CD4-positive, alpha-beta T cell treated with Interleukin-6 for 4 hours (primary cell): ENCODE measurements at places on chromosomes 7 and 10.

- DNase-seq: peak; percentile 77
These were observed 2.9 kb upstream of the GET4 start for GRCh38 chr7:873367-874002.

DNA sequence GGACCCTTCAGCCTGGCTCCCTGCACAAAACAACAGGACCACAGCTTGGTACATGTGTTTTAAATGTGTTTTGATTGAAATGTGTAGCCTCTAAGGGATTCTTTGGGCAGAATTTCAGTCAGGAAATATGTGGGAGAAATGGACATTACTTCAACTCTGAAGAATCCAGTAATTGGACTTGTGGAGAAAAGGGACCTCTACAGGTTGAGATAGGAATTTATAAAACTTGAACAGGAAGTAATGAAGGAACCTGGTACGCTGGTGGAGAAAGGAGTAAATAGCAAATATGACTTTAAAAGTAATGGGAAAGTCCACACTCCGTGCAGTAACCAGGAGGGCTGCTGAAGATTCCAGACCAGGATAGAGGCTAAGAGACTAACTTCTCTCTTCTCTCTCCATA lies 220.5 kb downstream of the LHFPL3 start:
- DNase-seq: no peak

GRCh38 chr10:72425133-72425532 lies 70.4 kb upstream of the DNAJB12 start:
- no peak for DNase-seq

- DNase-seq: no peak
These were observed 119.3 kb downstream of the CUX1 start for GRCh38 chr7:101936611-101937231.

- no peak for DNase-seq
These were observed 17.0 kb downstream of the CPA4 start for GRCh38 chr7:130309986-130310385.

DNA sequence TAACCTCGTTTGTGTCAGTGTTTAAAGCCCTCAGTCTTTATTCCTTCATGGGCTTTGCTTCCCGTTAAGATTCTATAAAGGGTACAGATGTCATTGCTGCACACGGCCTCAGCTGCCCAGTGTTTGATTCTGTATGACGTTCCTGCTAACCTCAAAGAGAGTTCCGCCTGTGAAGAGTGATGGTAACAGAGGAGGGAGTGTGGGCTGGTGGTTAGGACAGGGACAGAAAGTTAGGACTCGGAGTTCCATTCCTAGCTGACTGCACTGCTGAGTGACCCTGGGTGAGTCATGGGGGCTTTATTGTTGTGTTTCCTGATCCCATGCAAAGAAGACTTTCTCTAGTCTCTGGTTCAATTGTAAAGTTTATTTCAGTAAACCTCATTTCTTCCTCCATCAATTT lies 227.1 kb downstream of the DYNC1I1 start:
- no peak for DNase-seq

GRCh38 chr7:90599892-90600555 lies 3.9 kb downstream of the CDK14 start:
- no peak for DNase-seq

DNA sequence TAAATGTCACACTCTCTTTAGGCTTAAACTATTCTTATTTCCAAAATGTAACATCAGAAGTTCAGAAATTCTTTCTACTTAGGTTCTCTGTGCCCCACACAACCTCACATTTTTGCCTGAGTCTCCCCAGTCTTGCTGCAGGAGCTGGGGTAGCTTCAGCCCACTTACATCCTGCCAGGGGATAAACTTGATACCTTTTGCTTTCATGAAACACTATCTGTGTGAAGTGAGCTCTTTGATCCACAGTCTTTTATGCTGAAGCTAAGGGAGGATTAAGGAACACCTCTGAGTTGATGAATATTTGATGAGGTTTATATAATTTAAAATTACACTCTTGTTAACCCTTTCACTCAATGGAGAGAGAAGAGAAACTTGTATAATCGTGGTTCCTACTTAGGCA lies 341.0 kb downstream of the AUTS2 start:
- no peak for DNase-seq

GRCh38 chr10:71842422-71842821 lies 8.6 kb downstream of the PSAP start:
- no peak for DNase-seq

DNA sequence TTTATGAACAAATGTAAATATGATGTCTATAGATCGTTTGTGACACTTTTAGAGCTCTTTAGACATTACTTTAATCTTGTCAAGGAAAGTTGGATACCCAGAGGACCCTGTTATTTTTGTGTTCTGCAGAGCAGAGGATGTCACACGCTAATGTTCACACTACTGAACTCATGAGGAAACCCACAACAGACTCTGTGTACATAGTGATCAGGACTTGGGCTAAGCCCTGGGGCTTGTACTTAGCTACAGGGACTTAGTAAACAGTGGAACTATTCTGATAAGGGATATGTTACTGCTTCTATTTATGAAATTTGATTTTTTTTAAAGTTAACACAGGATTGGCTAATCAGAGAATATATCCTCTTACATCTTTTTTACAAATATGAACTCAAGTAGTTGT lies 36.1 kb upstream of the ZNF518A start:
- DNase-seq: no peak

GRCh38 chr7:116687801-116688201 lies 15.8 kb downstream of the MET start:
- DNase-seq: no peak

- no peak for DNase-seq
These were observed 183.0 kb downstream of the LRRC4 start for GRCh38 chr7:127848241-127848640.

- peak; percentile 26 for DNase-seq
These were observed 3.4 kb downstream of the DNMBP start for GRCh38 chr10:100006243-100006886.

GRCh38 chr7:55191161-55191925 lies 172.5 kb downstream of the EGFR start:
- DNase-seq: no peak

DNA sequence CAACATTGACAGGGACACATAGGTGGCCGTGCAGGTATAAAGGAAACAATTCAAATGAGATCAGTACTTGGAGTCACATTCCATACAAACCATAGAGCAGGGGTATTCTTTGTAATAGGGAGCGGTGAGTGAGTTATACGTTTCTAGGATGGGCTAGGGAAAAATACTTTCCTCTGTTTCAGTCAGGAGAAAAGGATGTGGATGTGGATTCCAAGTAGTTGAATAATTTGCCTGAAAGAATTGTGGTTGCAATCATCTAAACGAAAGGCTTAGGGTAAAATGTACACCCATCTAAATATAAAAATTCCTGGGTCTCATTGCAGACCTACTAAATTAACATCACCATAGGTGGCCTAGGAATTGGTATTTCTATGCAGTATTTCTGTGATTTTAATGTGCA lies 270.7 kb upstream of the IGFBP3 start:
- no peak for DNase-seq

DNA sequence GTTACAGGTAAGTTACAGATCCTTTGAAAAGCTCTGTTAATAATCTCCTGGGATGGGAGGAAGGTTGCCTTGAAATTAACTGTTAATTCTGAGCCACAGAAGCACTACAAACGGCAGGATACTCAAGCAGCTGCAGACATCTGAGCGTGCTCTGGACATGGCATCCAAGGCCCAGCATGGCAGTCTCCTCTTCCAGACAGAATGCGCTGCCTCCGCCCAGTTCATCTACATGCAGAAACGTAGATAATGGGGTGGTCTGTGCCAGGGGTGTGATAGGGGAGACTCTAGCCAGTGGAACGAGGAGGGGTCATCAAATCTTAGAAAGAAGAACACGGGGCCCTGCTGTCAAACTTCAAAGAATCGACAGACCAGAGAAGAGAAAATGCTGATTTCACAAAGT lies 13.8 kb downstream of the VIPR2 start:
- DNase-seq: no peak

DNA sequence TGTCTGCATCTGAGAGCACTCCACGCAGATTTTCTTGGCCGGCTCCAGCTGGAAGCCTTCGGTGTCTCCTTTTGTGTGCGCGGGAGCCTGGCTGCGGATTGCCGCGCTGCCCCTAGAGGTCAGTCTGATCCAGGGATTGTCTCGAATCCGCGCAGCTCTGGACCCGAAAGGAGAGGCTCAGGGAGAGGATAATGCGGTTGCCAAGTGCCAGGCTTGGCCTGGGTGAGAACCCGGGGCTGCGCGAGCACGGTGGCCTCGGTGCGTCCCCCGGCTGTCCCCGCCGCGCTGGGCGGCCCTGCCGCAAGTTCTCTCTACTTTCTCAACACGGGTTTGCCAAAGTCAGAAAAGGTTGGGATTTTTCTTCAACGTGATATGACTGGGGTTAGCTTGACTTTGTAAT lies 140.9 kb downstream of the ADCYAP1R1 start:
- no peak for DNase-seq

GRCh38 chr10:71435571-71436267 lies 39.0 kb downstream of the CDH23 start:
- no peak for DNase-seq

- DNase-seq: no peak
These were observed 23.0 kb downstream of the CRPPA start for GRCh38 chr7:16398146-16399017.

- no peak for DNase-seq
These were observed 40.3 kb downstream of the PDGFA start for GRCh38 chr7:479115-479947.

DNA sequence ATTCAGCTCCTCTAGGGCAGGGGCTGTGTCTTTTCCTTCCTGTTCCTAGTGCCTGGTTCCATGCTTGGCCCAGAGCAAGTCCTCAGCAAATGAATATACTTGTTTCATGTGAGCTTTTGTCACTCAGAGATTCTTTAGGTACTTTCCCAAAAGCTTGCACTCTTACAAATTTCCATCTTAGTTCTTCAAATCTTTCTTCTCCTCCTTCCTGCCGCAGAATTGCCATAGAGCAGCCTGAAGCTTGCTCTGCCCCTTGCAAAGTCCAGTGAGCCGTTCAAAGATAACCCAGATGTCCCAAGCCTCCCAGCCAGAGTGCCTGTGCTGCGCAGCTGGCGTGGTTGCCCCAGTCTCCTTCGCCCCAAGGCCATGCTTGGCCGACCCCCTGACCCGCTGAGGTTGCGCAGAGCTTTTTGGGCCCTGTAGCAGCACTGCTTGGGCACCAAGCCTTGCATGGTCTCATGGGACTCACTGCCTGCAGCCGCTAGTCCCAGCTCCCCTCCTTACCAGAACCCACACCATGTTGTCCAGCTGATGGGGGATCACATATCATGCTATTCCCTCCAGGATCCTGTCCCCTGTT lies 20.7 kb downstream of the CHST3 start:
- DNase-seq: no peak

DNA sequence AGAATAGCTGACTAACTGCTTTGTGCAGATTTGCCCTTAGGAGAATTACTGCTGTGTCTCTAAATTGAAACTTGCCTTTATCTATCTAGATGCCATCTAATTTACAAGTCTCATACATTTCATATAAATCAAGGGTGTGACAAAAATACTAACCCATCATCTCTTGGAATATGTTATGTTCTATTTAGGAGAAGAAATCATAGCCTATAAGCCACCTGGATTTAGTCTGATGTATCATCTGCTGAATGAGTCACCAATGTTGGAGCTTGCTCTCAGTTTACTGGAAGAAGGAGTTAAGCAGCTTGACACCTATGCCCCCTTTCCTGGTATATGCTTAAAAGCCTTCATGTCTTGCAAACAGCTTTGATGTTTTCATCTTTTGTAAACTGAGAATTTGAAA lies 43.5 kb downstream of the NUP205 start:
- DNase-seq: no peak
